ENCODE measurements at places on chromosomes 3 and 15. TPM values are rescaled to one million over a fixed set of nuclear protein-coding genes. Genes with fewer than 3 reads are reported as not detected.

- H3K36me3 ChIP-seq: no peaks in the 10 kb centered on the region
- H3K27me3 ChIP-seq: no peaks in the 10 kb centered on the region
- H3K4me3 ChIP-seq: no peak overlapping the region
- no peak overlapping the region for H3K27ac ChIP-seq
- no peaks in the 10 kb centered on the region for H3K4me1 ChIP-seq
Observed at GRCh38 chr3:88882121-88882520, 225.3 kb upstream of the EPHA3 start.

- H3K4me3 ChIP-seq: no peak overlapping the region
- no peaks in the 10 kb centered on the region for H3K36me3 ChIP-seq
- no peak overlapping the region for H3K27ac ChIP-seq
- no peak for DNase-seq
- peaks cover 16% of the 10 kb centered on the region for H3K4me1 ChIP-seq
Observed at GRCh38 chr3:194312743-194313281, 38.3 kb downstream of the CPN2 start.

- H3K4me3 ChIP-seq: peak overlapping the region; percentile 19
- DNase-seq: no peak
- H3K27ac ChIP-seq: no peak overlapping the region
- peaks cover 4% of the 10 kb centered on the region for H3K36me3 ChIP-seq
Observed at GRCh38 chr15:58627046-58627445, 122.5 kb downstream of the ADAM10 start.

GRCh38 chr3:29004885-29005599 is 275.8 kb upstream of the RBMS3 start:
- no peaks in the 10 kb centered on the region for H3K27me3 ChIP-seq
- no peak overlapping the region for H3K4me3 ChIP-seq
- DNase-seq: no peak
- H3K27ac ChIP-seq: no peak overlapping the region

GRCh38 chr3:130700541-130700940 is 46.1 kb downstream of the PIK3R4 start:
- H3K4me3 ChIP-seq: no peak overlapping the region
- no peak for DNase-seq
- peaks cover 13% of the 10 kb centered on the region for H3K36me3 ChIP-seq
- H3K4me1 ChIP-seq: no peaks in the 10 kb centered on the region
- H3K27me3 ChIP-seq: no peaks in the 10 kb centered on the region

DNA sequence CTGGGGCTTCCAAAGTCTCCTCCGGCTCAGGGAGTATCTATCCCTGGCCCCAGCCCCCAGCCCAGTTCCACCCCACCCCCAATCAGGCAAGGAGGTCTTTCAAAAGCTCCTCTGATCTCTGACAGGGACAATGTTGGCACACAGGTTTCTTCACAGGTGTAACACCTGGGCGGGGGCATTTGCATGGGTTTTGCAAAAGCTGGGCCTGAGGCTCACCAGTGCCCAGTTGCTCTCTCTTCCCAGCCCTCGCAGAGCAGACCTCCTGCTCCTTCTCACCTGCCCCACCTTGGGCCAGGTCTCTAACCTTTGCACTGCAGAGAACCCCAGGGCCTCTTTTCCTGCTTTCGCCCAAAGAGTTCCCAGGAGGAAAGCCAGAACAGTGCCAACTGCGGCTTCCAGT is 8.6 kb upstream of the CSK start:
- no peak overlapping the region for H3K27ac ChIP-seq
- DNase-seq: no peak
- no peak overlapping the region for H3K4me3 ChIP-seq
- no peaks in the 10 kb centered on the region for H3K27me3 ChIP-seq
- no peaks in the 10 kb centered on the region for H3K36me3 ChIP-seq

DNA sequence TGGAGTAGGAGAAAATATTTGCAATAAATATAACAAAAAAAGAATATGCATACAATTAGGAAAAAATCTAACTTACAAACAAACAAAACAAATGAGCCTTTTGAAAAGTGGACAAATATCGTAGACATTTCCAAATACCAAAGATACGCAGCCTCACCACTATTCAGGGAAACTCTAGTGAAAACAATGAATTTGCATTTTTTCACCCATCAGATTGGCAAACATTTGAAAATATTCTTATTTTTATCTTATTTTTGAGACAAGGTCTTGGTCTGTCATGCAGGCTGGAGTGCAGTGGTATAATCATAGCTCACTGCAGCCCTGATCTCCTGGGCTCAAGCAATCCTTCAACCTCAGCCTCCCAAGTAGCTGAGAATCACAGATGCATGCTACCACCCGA is 15.5 kb downstream of the AP3S2 start:
- no peaks in the 10 kb centered on the region for H3K36me3 ChIP-seq
- H3K27me3 ChIP-seq: no peaks in the 10 kb centered on the region
- H3K27ac ChIP-seq: no peak overlapping the region
- no peak for DNase-seq

DNA sequence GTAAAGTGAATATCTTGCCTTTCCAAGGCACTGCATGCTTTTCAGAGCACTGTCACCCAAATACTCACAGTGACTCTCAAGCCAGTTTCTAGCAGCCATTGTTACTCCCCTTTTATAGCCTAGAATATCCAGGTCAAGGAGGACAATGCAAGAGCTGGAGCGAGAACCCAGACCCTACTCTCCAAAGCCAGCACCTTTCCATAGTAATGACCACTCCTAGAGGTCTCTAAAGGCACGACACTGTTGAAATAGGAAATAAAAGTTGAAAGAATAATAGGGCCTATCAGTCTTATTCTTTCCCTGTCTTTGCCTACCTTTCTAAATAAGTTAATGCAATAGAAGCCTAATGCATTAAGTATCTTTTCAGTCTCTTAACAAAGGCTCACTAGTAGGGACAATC is 33.6 kb upstream of the DUT start:
- H3K4me3 ChIP-seq: no peak overlapping the region
- no peaks in the 10 kb centered on the region for H3K27me3 ChIP-seq
- DNase-seq: no peak
- H3K4me1 ChIP-seq: no peaks in the 10 kb centered on the region

DNA sequence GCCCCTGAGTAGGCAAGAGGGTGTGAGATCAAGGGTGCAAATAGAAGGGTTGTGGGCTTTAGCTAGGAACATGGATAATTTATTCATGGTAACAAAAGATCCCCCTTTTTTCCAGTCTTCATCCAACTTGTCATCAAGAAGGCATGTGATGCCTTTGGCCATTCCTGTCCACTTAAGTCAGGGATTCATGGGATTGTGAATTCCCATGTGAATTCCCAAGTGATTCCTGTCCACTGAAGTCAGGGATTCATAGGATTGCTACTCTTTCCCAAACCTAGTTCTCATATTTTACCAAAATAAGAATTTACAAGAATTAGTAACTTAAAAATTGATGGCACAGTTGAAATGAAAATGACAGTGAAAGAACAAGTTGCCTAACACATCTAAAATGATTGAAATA is 40.8 kb downstream of the HMG20A start:
- H3K4me3 ChIP-seq: no peak overlapping the region
- H3K27ac ChIP-seq: no peak overlapping the region
- no peaks in the 10 kb centered on the region for H3K27me3 ChIP-seq
- no peaks in the 10 kb centered on the region for H3K36me3 ChIP-seq

GRCh38 chr15:47443839-47444238 is 273.5 kb upstream of the SEMA6D start:
- H3K4me1 ChIP-seq: no peaks in the 10 kb centered on the region
- H3K4me3 ChIP-seq: no peak overlapping the region
- H3K27ac ChIP-seq: no peak overlapping the region
- no peaks in the 10 kb centered on the region for H3K27me3 ChIP-seq

- no peaks in the 10 kb centered on the region for H3K27me3 ChIP-seq
- no peaks in the 10 kb centered on the region for H3K4me1 ChIP-seq
- no peak for DNase-seq
- no peak overlapping the region for H3K4me3 ChIP-seq
- no peak overlapping the region for H3K27ac ChIP-seq
Observed at GRCh38 chr3:73479325-73479724, 145.4 kb downstream of the PDZRN3 start.

DNA sequence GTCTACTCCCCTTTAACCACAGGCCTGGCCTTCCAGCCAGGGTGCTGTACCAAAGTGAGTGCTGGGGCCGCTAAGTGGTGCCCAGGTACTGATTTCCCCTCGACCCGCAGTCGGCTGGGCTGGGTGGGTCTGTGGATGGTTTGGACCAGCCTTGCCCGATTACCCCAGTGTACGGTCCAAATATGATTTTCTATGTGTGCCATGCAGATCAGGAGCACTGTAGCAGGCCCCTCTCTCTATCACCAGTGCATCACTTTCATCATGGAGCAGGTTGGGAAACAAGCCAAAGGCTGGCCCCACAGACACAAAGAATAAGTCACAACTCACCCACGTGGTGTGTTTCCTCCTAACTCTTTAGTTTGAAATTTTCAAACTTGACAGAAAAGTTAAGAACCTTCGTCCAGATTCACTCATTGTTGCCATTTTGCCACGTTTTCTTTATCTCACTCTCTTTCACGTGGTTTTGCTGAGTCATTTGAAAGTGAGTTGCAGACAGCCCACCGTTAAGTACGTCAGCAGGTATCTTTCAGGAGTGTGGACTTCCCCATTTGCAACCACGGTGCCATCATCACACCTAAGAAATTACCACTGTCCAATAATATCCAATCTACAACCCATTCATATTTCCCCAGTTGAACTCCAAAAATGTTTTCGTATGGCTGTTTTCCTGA is 37.0 kb downstream of the ZNF710 start:
- no peak for DNase-seq
- H3K4me3 ChIP-seq: no peak overlapping the region
- H3K36me3 ChIP-seq: no peaks in the 10 kb centered on the region
- H3K27me3 ChIP-seq: no peaks in the 10 kb centered on the region
- no peak overlapping the region for H3K27ac ChIP-seq
- peaks cover 38% of the 10 kb centered on the region for H3K4me1 ChIP-seq

GRCh38 chr3:14145236-14145635 is 20.4 kb downstream of the TMEM43 start:
- H3K27me3 ChIP-seq: no peaks in the 10 kb centered on the region
- H3K27ac ChIP-seq: peak overlapping the region; percentile 94
- H3K4me3 ChIP-seq: no peak overlapping the region
- peaks cover 54% of the 10 kb centered on the region for H3K4me1 ChIP-seq
- no peak for DNase-seq

- H3K4me1 ChIP-seq: no peaks in the 10 kb centered on the region
- no peaks in the 10 kb centered on the region for H3K27me3 ChIP-seq
- H3K4me3 ChIP-seq: no peak overlapping the region
- DNase-seq: no peak
Observed at GRCh38 chr3:71672807-71673206, 52.4 kb downstream of the EIF4E3 start.

- no peak for DNase-seq
- H3K4me1 ChIP-seq: peaks cover 64% of the 10 kb centered on the region
- H3K27ac ChIP-seq: no peak overlapping the region
- H3K4me3 ChIP-seq: peak overlapping the region; percentile 29
Observed at GRCh38 chr3:196641333-196642054, 2.0 kb downstream of the NRROS start.

- H3K4me1 ChIP-seq: no peaks in the 10 kb centered on the region
- H3K4me3 ChIP-seq: no peak overlapping the region
- H3K36me3 ChIP-seq: no peaks in the 10 kb centered on the region
- no peak for DNase-seq
- no peaks in the 10 kb centered on the region for H3K27me3 ChIP-seq
Observed at GRCh38 chr15:30043211-30043655, 39.5 kb upstream of the GOLGA8J start.

- H3K4me1 ChIP-seq: peaks cover 69% of the 10 kb centered on the region
- H3K27ac ChIP-seq: peak overlapping the region; percentile 63
- H3K4me3 ChIP-seq: peak overlapping the region; percentile 52
- DNase-seq: peak; percentile 71
- no peaks in the 10 kb centered on the region for H3K27me3 ChIP-seq
Observed at GRCh38 chr15:90099072-90099867, 3.0 kb downstream of the IDH2 start.

DNA sequence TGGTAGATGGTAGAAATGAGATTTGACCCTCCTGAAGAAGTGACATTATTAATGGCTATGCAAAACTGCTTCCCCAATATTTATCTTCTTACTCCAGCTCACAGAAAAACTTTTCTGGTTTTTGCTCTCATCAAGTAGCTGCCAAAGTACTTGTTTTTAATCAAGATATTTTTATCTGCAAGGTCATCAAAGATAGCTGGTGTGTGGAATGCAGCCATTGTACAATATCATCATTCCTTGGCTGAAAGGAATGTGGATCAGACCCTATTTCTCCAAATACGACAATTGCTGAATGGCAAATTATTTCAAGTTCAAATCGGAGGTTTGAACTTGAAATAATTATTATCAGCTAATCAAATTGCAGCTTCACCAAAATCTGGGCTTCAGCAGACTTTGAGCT is 126.9 kb upstream of the SLC7A14 start:
- no peaks in the 10 kb centered on the region for H3K36me3 ChIP-seq
- H3K4me3 ChIP-seq: no peak overlapping the region
- no peak for DNase-seq
- H3K27ac ChIP-seq: no peak overlapping the region

- no peak for DNase-seq
- no peaks in the 10 kb centered on the region for H3K36me3 ChIP-seq
- no peak overlapping the region for H3K27ac ChIP-seq
- peaks cover 71% of the 10 kb centered on the region for H3K4me1 ChIP-seq
- no peak overlapping the region for H3K4me3 ChIP-seq
- H3K27me3 ChIP-seq: no peaks in the 10 kb centered on the region
Observed at GRCh38 chr15:67108122-67108961, 42.9 kb downstream of the SMAD3 start.

- no peak overlapping the region for H3K4me3 ChIP-seq
- no peaks in the 10 kb centered on the region for H3K27me3 ChIP-seq
- H3K4me1 ChIP-seq: no peaks in the 10 kb centered on the region
- H3K27ac ChIP-seq: no peak overlapping the region
- DNase-seq: no peak
Observed at GRCh38 chr3:8212794-8213193, 288.8 kb upstream of the LMCD1 start.

DNA sequence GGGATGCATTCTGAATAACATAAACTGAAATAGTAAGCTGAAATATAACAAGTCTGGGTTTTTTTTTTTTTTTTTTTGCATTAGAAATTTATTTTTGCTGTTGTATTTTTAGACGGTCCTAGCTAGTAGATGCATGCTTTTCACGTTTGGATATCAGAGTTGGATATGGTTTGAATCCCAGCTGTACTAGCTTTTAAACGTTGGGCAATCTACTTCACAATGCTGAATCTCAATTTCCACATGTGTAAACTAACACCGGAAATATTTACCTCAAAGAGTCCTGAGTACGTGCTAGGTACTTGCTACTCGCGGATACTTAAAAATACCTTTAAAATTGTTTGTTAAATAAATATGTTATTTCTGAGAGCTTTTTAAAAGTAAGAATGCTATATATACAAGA is 139.8 kb downstream of the BBX start:
- no peak overlapping the region for H3K27ac ChIP-seq
- no peak for DNase-seq
- H3K27me3 ChIP-seq: no peaks in the 10 kb centered on the region

CCR8 gene
- total RNA-seq: 2.9 TPM

STRIT1 gene
- not detected for total RNA-seq

ALPK3 gene
- 0.07 TPM for total RNA-seq

ILDR1 gene
- total RNA-seq: not detected

IL17RB gene
- total RNA-seq: 2.1 TPM

CCK gene
- not detected for total RNA-seq

ZNF662 gene
- total RNA-seq: 1.1 TPM

CAPN7 gene
- total RNA-seq: 33.1 TPM

ROPN1B gene
- not detected for total RNA-seq

VEPH1 gene
- total RNA-seq: not detected

RAB6B gene
- total RNA-seq: 0.24 TPM

PRSS50 gene
- not detected for total RNA-seq

CATSPER2 gene
- 0.77 TPM for total RNA-seq

DNAH12 gene
- 0.09 TPM for total RNA-seq

All from CD8-positive, alpha-beta memory T cell (primary cell).